Fibroblast of upper back skin (primary cell): ENCODE measurements at places on chromosomes 7 and 10.

DNA sequence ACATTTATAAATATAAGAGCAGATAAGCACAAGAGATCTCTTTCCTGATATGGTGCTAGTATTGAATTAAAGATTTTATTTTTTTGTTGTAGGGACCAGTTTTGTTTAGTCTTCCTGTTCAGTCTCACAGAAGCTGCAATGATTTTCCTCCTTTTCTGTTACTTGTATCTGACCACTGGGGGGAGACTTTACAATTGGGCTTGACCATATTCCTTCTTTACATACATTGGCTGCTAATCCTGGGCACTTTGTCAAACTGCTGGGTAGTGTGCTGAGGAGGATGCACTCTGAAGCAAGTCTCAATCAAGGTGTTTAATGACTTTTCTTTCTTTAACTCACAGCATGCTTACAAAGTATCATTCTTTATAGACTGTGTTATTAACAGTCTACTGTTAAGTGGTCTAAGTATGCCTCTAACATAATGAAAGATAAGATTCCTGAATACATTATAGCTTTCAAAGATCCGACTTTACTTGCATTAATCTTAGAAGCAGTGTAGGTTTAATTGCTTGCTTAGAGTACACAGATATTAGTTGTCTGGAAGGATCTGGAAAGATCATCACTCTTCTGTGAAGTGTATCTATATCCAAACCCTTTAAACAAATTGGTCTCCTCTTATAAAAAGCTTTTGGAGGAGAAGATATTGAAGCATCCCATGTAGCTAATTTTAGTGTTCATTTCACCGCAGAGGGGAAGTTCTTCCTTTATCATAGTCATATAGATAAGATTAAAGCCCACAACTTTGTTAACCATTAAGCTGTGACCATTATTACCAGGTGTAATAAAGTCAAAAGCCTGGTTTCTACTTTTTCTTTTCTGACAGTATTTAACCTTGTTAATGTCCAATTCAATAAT, 3.1 kb downstream of the PALS2 start:
- peak; percentile 82 for DNase-seq

- no peak for DNase-seq
Observed at GRCh38 chr10:20616918-20617810, 279.9 kb downstream of the NEBL start.

DNA sequence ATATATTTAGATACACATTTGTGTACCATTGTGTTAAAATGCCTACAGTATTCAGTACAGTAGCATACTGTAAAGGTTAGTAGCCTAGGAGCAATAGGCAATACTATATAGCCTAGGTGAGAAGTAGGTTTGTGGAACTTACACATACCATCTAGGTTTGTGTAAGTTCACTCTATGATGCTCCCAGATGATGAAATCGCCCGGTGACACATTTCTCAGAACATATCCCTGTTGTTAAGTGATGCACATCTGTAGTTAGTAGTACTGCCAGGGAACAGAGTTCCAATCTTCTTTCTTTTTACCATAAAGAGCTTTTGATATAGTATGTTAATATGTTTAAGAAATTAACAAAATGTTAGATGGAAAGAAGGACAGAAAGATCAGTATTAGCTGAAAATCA, 138.2 kb downstream of the SNX13 start:
- DNase-seq: peak; percentile 19

DNA sequence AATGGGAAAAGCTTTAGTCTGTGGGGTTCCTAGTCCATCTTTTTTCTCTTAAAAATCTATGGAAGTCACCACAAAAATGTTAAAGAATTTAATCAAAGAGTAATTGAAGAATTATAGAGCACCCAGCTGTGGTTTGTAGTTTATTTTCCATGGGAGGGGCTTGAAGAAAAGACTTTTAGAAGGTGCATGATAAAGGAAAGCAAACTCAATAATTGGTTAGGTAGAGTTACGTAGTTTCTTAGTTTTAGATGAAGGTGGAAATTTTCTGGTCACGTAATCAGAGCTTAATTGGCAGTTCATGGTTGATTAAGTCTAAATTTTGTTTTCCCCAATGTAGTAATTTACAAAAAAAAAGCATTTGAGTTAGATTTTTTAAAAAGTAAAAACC, 724 bp downstream of the ZNF107 start:
- no peak for DNase-seq

DNA sequence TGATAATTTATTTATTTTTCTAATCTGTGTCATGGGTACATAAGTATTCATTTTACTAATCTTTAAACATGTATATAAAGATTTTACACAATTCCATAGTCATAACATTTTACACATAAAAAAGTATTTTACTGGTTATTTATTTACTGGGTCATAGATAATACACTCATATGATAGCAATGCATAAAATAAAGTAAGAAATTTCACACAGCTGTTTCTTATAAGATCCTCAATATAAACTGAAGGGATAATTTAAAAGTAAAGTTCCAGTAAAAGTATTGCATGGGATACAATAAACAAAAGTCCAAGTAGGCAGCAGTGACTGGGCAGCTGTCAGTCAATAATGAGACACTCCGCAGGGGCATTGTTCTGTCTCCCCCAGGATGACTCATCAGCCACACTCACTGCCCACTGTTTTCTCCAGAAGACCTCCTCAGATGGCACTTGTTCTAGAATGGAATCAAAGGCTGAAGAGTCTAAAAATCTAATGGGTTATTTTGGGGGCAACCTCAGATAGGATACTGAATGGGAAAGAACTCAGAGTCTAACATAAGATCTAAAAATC, 32.7 kb downstream of the DPY19L1 start:
- no peak for DNase-seq

GRCh38 chr7:1810961-1811849, 141.1 kb downstream of the ELFN1 start:
- DNase-seq: peak; percentile 60

DNA sequence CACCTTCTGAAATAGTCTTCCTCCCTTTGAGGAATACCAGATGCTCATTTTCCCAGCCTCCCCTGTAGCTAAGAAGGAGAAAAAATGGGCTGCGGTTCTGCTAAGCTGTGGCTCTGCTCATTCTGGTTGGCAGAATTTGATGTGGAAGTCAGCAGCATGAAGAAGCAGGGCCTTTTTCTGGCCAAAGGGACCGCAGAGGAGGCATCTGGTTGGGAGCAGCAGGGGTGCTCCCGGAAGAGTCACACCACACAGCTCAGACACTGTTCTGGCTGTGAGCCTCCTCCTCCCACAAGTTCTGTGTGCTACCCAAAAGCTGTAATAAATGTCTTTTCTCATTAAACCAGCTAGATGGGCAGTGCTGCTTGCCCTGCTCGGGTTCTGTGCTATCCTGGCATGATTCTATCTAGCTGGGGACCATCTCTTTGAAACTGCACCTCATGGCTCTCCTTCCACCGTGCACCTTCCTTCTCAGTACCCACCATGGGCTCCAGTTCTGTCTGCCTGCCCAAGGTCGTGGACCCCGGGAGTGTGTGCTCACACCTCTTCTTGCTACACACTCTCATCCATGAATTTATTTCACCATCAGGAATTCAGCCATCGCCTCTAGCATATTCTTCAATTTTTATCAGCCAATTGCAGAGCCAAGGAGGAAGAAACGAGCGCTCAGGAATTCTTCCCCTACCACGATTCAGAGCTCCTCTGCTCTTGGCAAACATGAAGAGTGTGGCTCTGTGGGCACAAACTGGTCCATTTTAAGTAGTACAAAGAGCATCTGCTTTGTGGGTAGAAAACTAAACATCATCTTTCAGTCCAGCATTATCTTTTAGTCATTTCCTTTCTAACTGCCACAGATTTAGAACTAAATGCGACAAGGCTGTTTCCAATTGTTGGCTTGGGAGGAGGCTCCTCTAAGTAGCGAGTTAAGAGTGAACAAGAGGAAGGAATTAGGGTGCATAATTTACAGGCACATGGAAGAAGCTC, 76.9 kb downstream of the FAM171A1 start:
- peak; percentile 24 for DNase-seq

DNA sequence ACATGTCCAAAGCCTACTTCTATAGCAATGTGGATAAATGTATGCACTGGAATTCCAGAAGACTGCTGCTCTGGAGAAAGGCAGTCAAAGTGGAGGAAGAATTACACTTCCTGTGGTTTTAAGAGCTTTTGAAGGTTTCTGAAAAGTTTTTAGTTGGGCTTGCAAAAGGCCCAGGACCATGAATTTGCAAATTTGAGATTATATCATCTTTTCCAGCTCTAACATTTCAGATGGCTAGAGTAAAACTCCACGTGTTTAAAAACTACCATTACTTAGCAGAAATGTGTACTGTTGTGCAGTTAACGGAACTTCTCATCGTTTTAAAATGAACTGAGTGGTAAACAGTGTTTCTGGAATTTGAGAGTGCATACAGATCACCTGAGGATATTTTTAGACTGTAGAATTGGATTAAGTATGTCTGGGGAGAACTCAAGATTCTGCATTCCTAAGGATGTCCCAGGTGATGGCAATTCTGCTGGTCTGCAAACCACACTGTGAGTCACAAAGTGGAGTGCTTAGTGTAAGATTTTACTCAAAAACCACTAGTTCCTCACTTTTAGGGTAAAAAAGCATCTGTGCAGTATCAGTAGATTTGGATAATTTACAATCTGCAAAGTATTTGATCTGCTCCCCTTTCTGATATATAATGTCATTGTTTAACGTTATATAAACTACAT, 32.9 kb upstream of the CCDC71L start:
- peak; percentile 66 for DNase-seq

DNA sequence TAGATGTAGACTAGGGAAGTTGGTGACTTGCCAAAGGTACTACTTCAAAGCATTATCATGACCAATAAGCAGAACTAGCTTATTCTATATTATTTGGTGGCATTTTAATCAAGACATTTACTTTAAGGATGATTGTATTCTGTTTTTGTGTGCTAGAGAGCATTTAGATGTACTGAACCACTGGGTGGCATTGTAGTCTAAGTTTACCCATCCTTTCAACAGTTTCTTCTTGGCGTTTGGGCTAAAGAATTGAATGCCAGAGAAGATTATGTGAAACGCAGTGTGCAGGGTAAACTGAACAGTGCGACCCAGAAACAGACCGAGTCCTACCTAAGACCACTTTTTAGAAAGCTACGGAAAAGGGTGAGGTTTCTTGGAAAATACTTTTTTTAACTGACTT, 26.8 kb downstream of the PRPF18 start:
- DNase-seq: peak; percentile 60

DNA sequence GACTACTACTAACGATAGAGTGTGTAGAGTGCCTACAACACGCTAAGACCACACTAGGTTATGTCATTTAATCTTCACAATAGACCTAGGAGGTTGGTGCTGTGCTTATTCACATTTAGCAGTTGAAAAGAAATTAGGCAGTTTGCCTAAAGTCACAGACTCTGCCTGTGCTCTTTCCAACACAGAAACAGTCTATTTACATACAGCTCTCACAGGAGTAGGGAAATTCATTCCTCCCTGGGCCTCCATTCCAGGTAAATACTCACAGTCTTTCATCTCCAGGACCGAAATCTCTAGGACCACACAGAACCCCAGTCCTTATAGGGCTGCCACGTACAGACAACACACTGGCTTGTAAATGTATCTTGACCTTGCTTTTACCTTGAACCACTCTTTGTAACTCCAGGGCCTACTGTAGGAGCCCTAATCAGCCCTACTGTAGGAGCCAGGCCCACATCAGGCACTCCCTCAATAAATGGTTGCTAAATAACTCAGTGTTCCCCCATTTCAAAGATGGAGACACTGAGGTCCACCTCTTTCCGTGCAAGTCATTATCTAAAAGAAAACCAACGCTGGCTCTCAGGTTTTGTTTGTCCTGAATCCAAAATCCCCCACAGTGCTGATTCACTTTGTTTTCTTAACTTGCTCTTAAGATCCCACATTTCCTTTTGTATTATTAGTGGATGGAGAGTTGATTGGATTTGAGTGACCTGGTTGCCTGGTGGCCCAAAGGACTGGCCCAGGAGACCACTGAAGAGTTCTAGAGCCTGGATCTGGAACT, 146.9 kb downstream of the KCNMA1 start:
- no peak for DNase-seq

DNA sequence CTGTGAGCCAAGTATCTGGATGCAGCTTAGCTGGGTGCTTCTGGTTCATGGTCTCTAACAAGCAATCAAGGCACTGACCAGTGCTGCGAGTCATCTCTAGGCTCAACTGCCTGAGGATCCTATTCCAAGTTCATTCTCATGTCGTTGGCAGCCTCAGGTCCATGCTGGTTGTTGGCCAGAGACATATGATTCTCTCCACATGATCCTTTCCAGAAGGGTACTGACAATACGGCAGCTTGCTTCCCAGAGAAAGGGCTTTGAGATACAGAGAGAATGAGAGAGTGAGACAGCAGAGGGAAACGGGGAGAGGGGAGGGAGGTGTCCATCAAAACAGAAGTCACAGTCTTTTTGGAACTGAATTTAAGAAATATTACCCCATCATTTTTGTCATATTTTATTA, 405.6 kb downstream of the XPNPEP1 start:
- no peak for DNase-seq

- no peak for DNase-seq
Observed at GRCh38 chr10:15251791-15252380, 83.4 kb upstream of the NMT2 start.

DNA sequence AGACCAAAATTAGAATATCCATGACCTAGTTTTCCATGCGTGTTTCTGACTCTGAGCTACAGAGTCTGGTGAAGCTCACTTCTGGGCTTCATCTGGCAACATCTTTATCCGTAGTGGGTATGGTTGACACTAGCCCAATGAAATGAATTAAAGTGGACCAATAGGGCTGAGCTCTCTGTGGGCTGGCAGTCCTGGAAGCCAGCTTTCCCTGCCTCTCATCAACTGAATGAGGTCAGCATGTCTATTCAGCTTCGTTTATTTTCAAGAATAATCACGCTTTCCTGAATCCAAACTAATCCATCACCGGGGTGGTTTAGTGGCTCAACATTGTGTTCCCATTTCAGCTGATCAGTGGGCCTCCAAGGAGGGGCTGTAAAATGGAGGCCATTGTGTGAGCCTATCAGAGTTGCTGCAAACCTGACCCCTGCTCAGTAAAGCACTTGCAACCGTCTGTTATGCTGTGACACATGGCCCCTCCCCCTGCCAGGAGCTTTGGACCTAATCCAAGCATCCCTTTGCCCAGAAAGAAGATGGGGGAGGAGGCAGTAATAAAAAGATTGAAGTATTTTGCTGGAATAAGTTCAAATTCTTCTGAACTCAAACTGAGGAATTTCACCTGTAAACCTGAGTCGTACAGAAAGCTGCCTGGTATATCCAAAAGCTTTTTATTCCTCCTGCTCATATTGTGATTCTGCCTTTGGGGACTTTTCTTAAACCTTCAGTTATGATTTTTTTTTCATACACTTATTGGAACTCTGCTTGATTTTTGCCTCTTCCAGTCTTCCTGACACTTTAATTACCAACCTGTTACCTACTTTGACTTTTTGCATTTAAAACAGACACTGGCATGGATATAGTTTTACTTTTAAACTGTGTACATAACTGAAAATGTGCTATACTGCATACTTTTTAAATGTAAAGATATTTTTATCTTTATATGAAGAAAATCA, 35.5 kb downstream of the CAV1 start:
- DNase-seq: no peak

GRCh38 chr10:125128397-125129075, 31.8 kb downstream of the CTBP2 start:
- DNase-seq: no peak

- peak; percentile 43 for DNase-seq
Observed at GRCh38 chr10:50431791-50432190, 180.5 kb upstream of the ASAH2 start.

GRCh38 chr7:35728412-35729060, 33.6 kb upstream of the HERPUD2 start:
- no peak for DNase-seq

GRCh38 chr7:77386165-77386822, 29.9 kb downstream of the GSAP start:
- DNase-seq: peak; percentile 26

GRCh38 chr7:109901926-109902325, 1189.0 kb upstream of the LRRN3 start:
- peak; percentile 76 for DNase-seq

GRCh38 chr10:13047529-13048206, 46.2 kb upstream of the CCDC3 start:
- no peak for DNase-seq
